ENCODE measurements at places on chromosomes 1 and 21.

- no peak for DNase-seq
Observed at GRCh38 chr21:41211060-41211805, 43.3 kb downstream of the BACE2 start.

DNA sequence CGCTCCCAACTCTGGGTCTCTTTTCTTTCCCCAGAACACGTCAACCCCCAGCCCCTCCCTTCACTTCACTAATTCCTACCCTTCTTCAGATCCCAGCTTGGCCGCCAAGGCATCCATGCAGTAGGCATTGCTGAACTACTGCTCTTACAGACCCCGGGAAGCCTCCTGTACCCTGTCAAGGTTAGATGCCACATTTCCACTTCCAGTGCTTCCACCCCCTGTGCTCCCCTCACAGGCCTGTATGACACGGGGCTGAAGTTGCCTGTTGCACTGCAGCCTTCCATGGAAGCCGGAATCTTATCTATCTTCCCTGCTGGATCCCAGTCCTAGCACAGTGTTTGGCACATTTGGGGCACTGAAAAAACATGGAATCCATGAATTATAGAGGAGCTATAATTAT, 99.0 kb upstream of the SOD1 start:
- DNase-seq: no peak

GRCh38 chr1:175839779-175840669, 96.6 kb upstream of the TNR start:
- no peak for DNase-seq

DNA sequence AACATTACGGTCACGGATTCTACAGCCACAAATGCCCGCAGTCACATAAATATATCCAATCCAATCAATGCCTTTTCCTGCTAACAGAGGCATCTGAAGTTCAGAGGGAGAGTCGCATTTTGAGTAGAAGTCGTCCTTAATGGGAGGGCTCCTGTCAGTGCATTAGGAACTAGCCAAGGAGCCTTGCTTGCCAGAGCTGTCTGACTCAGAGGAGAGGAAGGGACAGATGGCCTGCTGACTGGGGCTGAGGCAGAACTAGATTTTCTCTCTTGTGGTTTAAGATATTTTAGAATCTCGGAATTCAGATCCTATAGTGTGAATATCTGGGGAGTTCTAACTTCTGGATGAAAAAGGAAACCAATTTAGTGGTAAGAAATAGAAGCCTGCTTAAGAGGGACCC, 10.6 kb downstream of the XKR8 start:
- no peak for DNase-seq

GRCh38 chr1:87926131-87926830, 597.6 kb downstream of the LMO4 start:
- no peak for DNase-seq

DNA sequence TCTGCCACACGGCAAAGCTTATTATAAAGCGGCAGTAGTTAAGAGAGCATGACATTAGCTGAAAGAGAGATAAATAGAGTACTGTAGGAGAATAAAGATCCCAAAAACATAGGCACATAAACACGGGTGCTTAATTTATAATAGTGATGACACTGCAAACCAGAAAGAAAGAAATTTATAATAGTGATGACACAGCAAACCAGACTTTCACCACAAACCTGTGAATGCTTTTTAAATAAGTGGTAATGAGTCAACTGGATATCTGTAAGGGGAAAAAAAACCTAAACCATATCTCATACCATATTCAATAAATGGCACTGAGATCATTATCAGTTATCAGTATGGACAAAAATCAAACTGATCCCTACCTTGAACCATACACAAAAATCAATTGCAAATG, 25.5 kb downstream of the USP1 start:
- DNase-seq: no peak

GRCh38 chr1:159959451-159959850, 5.4 kb upstream of the SLAMF9 start:
- DNase-seq: no peak

- DNase-seq: no peak
Observed at GRCh38 chr1:26277719-26278118, 2.2 kb upstream of the SH3BGRL3 start.

DNA sequence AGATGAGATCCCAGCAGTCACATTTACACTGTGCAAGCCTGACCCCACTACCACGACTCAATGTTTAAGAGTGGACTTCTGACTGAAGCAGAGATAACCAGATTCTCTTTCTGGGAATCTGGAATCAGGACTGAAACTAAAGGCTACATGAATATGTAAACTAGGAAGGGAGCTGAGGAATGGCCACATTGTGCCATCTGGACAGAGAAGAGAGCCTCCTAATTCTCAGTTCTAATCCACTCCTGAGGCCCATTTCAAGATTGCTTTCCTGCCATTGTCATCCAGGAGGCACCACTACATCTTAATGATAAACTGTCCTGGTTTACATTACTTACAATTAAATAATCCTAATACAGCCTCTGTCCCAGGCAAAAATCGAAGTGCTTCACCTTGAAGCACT, 6.5 kb downstream of the PAXBP1 start:
- no peak for DNase-seq

GRCh38 chr1:46002551-46003150, 129.8 kb downstream of the PIK3R3 start:
- DNase-seq: no peak

DNA sequence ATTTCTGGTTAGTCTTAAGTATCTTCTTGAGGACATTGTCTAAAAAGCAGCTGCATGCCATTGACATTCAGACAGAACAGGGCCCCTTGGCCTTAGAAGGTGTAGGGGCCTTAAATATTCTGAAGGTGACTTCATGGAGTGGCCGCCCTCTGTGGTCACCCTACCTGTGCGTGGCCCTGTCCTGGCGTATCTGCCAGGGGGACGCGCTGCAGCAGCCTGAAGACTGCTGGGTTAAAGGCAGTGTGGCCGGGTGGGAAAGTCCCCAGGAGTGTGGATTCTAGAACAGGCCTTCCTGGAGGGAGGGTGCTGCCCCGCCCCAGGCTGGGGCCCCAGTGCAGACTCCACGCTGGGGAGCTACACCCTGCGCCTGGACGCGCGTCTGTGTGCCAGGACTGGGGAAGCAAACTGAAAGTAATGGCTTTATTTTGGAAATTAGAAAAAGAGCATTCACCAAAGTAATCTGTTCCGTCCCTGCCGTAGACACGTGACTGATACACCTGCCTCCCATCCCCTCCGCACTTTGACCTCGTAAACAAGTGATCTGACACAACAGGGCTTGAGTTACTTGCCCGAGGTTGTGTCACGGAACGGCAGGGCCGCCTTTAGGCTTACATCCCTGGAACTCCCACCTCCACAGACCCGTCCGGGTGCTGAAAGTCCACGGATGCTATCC, 1.8 kb downstream of the AGPAT3 start:
- peak; percentile 43 for DNase-seq

- no peak for DNase-seq
Observed at GRCh38 chr1:89553157-89553556, 28.5 kb downstream of the LRRC8B start.

DNA sequence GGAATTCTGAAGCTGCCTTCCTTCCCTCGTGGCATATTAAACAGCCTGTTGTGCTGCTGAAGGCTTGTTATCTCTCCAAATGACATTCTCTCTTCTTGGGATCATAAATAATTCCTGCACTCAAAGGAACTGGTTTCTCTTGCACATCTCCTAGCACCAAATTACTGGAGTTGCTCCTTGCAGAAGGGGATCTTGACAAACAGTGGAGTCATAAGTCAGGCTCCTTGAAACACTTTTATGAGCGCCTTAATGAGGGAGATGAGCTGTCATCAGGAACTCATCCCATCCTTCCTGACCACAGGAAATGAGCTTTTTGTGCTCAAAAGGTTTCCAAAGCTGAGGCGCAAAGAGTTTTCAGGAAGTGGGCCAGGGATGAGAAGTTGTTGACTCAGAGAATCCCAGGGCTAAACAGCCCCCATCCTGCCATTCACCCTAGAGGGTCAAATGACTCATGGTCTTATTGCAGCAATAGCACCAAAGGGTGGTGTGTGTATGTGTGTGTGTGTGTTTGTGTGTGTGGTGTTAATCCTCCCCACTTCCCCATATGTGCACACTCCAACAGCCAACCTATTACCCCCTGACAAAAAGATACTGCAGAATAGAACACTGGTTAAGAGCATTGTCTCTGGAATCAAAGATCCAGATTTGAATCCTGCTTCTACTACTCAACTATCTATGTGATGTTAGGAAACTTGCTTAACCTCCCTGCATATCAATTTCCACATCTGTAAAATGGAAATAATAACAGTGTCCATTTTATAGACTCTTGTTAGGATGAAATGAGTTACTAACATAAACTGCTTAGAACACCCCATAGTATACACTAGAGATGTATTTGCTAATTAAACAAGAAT, 2.8 kb upstream of the PHC2 start:
- DNase-seq: no peak

GRCh38 chr1:203271962-203272632, 33.2 kb upstream of the BTG2 start:
- DNase-seq: no peak

- no peak for DNase-seq
Observed at GRCh38 chr1:7303554-7304317, 467.4 kb upstream of the VAMP3 start.

DNA sequence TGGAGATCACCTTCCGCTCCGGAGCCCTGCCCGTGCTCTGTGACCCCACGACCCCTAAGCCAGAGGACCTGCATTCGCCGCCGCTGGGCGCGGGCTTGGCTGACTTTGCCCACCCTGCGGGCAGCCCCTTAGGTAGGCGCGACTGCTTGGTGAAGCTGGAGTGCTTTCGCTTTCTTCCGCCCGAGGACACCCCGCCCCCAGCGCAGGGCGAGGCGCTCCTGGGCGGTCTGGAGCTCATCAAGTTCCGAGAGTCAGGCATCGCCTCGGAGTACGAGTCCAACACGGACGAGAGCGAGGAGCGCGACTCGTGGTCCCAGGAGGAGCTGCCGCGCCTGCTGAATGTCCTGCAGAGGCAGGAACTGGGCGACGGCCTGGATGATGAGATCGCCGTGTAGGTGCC, 9.6 kb downstream of the SPATA46 start:
- no peak for DNase-seq

DNA sequence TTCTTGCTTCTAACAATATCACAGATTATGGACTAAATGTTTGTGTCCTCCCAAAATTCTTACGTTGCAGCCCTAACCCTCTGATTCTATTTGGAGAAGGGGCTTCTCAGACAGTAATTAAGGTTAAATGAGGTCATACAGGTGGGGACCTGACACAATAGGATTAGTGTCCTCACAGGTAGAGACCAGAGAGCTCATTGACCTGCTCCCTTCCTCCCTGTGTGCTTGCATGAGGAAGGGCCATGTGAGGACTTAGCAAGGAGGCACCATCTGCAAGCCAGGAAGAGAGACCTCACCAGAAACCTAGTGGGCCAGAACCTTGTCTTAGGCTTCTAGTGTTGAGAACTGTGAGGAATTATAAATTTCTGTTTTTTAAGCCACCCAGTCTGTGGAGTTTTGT, 322.6 kb downstream of the SMYD3 start:
- DNase-seq: no peak

- no peak for DNase-seq
Observed at GRCh38 chr1:153678519-153679336, at the start of gene NPR1. NPR1 (plus strand) TSS chr1:153678688; CDS start chr1:153679109, 421 bp downstream.

DNA sequence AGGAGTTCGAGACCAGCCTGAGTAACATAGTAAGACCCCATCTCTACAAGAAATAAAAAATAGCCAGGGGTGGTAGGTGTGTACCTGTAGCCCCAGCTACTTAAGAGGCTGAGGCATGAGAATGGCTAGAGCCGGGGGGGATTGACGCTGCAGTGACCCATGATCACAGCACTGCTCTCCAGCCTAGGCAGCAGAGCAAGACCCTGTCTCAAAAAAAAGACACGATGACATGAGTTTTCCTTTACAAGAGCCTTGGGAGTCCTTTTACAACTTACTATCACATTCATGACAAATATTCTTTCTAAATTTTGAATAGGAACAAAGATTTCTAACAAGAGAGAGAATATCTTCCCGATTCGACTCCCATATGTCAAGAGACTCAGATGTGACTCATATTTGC, 3.3 kb upstream of the BRWD1 start:
- no peak for DNase-seq

DNA sequence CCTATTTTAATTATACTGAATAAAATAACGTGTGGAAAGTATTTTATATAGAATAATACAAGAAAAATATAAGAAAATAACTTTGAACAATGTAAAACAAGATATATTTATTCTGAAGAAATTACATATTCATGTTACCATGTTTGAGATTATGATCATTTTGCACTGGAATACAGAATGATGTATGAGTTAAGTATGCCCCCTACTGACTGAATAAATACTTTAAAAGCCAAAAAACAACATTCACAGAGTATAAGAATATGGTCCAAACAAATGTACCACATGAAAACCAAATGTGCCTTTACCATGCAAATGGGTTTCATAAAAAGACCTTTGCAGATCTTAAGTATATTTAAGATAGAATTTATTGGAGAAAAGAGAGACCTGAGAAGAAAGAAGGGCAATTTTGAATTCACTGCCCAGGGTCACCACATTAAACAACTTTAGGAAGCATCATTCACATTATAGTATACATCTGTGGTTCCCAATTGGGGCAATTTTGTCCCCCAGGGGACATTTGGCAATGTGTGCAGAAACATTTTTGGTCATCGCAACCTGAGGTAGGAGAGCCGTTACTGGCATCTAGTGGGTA, 136.6 kb upstream of the GFI1 start:
- no peak for DNase-seq

DNA sequence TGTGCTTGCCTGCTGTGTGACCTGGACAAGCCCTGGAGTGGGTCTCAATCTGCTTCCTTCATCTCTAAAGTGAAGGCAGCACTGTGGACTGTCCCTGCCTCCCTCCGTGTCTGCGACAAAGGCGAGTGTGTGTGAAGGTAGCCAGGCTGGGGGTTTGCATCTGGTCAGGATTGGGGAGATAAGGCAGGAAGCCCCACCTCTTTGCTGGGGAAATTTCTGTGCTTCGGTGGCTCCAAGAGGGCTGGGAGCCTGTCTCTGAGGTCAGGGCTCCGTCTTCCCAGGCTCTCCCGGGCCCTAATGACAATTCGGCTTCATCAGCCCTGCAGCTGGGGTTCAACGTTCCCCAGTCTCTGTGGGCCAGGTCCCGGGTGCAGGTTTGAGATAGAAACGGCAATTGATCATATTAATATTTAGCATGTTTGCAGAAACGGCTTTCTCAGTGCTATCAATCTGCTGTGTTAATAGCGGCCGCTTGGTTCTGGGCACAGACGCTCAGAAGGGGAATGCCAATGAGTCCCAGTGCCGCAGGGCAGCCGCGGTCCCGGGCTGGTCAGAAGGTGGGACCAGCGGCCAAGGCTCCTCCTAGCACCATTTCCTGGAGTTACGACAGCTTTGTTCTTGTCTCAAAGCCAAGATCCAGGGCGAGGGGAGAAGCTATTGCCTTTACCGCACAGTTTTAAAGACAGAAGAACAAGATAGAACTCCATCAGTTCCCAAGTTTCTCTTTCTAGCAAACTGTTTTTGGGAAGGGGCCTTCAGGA, 105.7 kb downstream of the PRDM16 start:
- DNase-seq: no peak

DNA sequence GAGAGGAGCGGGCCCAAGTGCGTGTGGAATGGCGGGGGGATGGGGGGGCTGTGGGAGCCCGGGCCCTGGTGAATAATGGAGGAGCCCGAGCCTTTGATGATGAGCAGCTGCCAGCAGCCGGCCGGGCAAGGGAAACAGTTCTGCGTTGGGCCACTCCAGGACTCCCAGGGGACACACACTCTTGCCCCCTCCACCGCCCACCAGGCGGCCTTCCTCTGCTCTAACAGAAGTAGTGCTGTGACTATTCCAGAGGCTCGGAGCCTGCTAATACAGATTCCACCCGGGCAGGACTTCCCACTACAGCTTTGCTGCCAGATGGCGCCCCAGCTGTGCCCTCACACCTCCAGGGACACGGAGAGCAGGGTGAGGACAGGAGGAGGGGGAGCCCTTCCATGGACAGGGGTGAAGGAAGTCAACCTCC, 48.2 kb upstream of the LRP8 start:
- DNase-seq: no peak

All from T follicular helper cell (primary cell).